ENCODE measurements at places on chromosomes 3 and 15.

GRCh38 chr15:76340803-76341365 is 4.3 kb downstream of the ISL2 start:
- DNase-seq, result no peak

- DNase-seq, result no peak
Observed at GRCh38 chr15:41695750-41696436, 35.7 kb downstream of the MGA start.

DNA sequence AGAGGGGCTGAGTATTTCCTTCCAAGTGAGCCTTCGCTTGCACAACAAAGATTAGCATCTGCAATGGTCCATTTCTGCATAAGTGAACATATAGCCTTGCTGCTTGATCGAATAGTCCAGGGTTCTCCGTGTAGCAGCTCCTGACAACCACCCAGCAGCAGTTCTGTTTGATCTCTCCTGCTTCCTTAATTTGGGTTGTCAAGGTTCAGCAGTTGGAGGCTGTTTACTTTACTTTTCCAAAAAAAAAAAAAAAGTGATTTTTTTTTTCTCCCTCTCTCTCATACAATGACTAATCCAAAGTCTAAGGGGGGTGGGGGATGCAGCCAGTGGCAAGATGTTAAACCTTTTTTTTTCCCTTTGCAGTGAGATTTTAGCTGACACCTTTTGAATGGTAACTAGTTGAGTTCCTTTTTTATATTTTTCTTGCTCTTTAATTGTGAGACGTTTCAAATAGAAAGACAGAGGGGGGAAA is 3.6 kb downstream of the FOXP1 start:
- no peak for DNase-seq

- no peak for DNase-seq
Observed at GRCh38 chr3:19392150-19392549, 243.8 kb downstream of the KCNH8 start.

DNA sequence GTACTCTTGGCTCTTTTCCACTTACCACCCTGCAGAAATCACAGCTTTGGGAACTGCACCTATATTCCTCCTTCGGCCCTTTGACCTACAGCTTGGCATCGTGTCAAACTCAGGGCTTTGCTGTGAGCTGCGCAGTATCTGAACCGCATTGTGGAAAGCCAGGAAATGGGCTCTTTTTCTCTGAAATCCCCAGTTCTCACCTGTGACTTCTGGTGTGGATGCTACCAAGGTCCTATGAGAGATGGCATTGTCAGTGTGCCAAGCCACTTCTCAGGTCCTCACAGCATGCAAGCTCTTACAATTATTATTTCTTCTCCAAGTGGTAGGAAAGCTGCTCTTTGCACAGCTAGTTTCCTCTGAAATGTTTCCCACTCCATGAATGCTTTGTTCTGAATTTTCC is 450.6 kb upstream of the TBL1XR1 start:
- no peak for DNase-seq

GRCh38 chr3:127951276-127951675 is 36.2 kb downstream of the KBTBD12 start:
- no peak for DNase-seq

- DNase-seq, result no peak
Observed at GRCh38 chr15:63020759-63021430, 21.7 kb upstream of the TPM1 start.

GRCh38 chr3:87833039-87833377 is 225.8 kb downstream of the CGGBP1 start:
- no peak for DNase-seq

DNA sequence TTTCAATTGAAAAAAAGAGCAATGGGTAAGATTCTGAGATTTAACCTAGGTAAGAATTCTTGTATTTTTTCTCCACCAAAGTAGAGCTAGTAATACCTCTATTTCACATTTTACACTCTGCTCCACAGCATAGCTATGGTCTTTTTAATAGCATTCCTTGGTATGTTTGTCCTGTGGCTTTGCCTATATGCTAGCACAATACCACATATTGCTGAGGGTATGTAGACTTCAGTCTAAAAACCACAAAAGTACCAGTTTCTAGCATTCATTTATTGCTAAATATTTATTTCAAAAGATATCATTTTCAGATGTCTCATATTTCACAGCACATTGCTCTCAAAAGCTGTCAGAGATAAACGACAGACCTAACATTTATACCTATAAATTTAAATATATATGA is 18.2 kb upstream of the EOGT start:
- no peak for DNase-seq

GRCh38 chr3:24454393-24454792 is 40.3 kb downstream of the THRB start:
- DNase-seq, result no peak

DNA sequence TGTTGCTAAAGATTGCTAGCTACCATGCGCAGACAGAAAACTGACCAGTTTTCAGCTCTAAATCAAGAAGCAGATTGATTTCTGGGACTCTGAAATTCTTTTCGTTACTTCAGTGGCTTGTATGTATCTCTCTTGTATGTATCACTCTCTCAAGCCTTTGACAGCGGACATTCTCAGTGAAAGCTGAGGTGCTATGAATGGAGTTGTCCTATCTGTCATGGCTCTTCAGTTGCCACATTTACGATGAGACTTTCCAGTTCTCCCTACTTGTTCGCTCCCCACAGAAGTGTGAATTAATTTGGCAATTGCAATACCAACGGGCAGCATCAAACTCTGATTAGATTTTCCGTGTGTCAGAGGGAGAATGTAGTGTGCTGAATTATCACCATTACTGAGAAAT is 432.4 kb downstream of the GRM7 start:
- DNase-seq, result no peak

DNA sequence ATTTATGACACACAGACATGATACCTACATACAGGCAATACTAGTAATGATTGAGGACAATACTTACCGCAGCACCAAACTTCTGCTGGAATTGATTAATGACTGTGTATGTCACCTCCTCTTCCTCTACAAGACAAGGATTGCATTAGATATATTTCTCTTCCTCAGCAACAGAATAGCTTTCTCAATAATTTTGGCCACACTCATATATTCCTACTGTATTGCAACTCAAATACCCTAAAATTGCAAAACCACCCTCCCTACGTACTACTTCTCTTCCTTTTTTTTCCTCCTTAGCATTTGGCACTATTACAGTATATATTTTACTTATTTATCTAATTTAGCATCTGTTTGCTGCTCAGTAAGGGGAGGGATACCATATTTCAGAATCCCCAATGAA is 14.8 kb downstream of the EXD1 start:
- DNase-seq, result no peak

GRCh38 chr15:69543681-69544364 is 91.2 kb downstream of the RPLP1 start:
- no peak for DNase-seq

DNA sequence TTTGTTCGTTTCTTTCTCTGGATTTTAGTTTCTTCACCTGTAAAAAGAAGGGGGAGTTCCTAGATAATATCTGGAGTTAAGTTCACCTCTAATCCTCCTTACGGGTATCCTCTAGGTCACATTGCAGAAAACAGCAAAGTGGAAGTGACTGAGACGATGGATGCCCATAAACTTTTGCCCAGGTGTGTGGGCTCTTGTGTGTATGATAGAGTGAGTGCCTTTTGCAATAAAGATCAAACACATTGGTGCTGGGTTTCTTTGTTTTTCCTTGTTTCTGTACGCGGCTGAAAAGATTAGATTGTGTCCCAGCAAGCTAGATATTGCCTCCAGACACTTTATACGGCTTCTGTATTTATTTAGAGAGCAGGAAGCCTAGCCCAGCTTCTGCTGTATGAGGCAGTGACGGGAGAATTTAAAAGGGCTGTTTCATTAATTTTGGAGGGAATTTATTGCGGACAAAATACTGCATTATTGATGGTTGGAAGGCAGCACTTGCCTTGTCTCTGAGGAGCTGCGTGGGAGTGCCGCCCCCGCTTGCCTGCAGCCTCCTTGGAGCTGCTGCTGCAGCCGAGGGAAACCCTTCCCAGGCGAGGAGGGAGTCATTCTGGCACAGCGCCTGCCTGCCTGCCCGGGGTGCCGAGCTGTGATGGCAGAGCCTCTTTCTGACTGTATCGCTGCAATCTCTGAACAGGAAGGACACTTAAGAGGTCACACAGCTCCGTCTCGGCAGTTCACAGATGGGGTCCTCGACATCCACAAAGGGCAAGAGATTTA is 38.5 kb downstream of the PYDC2 start:
- no peak for DNase-seq

DNA sequence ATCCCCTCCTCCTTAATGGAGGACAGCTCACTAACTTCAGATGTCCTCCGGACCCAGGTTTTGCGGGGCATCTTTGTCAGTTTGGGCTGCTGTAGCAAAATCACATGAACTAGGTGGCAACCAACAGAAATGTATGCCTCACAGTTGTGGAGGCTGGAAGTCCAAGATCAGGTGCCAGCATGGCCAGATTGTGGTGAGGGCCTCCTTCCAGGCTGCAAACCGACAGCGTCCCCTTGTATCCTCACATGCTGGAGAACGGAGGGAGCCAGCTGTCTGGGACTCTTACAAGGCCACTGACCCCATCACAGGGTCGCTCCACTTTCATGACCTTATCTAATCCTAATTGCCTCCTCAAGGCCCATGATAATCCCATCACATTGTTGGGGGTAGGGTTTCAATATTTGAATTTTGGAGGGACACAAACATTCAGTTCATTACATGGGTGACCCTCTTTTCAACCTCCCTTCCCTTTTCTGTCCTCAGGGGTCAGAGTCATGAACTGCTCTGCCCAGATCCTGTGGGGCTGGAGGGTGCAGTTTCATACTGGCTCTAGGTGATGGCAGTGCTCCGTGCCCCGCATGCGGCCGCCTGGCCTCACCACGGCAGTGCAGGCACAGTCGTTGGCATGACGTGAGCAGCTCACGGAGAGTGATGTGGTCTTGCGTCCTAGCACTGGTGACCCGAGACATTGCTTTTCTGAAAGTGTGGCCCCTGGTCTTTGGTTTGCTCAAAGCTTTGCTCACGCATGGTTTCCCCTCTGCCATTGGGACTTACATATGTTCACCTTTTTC is 58.4 kb downstream of the DNASE1L3 start:
- no peak for DNase-seq

DNA sequence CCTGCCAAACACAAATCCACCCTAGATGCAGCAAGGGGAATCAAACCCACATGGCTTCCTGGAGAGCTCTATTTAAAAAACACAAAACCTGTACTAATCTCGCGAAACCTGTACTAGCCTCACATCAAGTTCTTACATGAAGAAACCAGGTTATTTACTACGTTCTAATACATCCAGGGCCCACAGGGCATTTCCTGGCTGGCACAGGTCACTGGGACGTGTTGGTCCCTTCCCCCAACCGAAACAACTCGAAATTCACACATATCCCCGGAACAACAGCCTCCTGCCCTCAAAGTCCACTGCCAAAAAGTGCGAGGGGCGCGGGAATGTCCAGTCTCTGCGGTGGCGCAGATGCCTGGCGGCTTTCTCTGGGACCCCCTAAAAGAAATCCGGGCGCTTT is 955 bp downstream of the CDCP1 start:
- no peak for DNase-seq

DNA sequence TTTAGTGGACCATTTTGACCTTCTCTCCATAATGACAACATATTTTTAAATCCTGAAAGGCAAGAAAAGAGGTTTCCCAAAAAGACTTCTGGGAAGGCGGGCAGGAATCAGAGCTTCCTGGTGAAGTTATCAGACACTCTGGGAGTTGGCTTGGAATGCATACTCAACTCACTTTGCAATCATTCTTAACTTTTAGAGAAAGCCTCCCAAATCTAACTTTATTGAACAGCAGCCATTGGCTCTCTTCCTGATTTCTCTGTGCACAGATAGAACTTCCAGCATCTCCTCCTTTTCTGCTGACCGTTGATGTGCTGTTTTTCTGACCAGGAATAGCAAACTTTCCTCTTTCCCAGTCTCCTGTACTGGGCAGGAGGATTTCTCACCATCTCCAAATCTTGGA is 44.6 kb downstream of the PLCL2 start:
- no peak for DNase-seq

- no peak for DNase-seq
Observed at GRCh38 chr3:151479452-151479851, 18.6 kb upstream of the IGSF10 start.

- no peak for DNase-seq
Observed at GRCh38 chr3:196634829-196635228, 4.7 kb upstream of the NRROS start.

DNA sequence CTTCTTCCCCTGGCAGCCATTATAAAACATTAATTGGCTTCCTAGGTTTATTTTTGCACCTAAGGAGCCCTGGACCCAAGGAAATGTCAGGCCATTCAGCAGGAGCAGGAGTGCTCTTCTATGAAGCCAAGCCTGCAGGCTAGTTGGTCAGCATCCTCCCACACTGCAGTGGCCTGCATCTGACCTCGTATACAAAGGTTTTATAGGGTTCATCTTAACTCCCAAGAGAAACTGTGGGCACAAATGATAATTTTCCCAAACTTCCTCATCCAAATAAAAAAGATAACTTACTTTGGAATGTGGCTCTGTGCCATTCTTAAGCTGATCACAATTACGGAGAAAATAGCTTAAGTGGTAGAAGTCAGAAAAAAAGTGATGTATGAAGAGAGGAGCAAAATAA is 19.4 kb downstream of the PLSCR1 start:
- no peak for DNase-seq

DNA sequence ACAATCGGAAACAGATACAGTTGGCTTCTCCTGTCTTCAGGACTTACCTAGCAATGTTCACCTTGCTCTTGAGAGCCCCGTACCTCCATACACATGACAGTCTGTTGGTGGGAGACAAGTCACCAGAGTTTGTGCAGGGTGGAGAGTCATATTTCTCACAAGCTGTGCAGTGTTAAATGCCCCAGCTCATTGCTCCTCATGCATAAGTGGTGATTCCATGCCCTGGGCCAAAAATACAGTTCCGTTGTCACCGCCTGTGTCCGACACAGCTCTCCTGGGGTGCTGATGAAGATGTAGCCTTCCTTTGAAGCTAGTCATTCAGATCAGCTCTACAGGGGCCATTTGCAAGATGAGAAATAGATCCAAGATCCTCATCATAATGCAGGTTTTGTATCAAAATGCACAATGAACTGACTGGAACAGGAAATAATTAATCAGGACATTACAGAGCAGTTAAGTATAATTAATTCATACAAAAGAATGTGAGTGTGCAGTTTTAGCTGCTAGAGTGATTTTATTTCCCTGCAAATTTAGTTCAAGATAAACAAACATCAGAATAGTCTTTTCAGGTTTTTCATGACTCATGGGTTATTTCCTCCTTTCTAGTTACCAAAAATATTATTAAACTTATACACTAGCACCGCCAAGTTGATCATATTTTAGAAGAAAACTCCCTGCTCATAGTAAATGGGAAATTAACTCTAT is 66.5 kb downstream of the CD47 start:
- no peak for DNase-seq

DNA sequence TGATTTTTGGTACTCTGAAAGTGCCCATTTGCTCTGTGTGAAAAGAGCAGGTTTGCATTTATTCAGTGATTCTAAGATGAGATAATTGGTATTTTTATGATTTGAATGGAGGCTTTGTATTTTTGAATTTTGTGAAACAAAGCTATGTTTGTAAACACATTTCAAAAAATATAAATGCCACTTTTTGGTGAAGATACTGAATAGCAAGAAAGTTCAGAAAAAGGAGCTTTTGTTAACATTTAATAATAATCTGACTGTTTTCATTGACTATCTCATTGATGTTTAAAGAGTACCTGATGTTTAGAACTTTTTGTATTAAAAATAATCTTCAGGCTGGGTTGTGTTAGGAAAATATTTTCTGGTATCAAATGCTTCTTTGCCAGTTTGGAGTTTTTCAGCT is 23.7 kb downstream of the TCF12 start:
- DNase-seq, result no peak

- no peak for DNase-seq
Observed at GRCh38 chr3:109927161-109927560, 589.8 kb upstream of the DPPA4 start.
